Pulmonary artery endothelial cell (primary cell): ENCODE measurements at places on chromosomes 1 and 21.

DNA sequence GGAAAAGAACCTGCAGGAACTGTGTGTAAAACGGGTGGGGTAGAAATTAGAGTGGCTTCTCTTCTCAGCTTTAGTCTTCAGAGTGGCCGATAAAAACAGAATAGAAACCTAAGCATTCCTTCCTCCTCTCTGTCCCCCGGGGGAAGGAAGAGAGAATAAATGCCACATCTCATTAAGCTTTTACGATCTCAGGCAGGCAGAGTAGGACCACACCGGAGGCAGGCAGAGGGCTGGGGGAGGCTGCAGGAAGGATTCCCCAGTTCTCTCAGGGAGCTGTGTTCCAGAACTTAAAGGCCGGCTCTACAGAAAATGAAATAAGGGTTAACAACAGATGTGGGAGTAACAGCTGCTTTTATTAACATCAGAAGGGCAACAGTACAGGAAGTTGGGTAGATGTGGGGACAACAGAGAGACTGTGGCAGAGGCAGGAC is 24.5 kb upstream of the MEF2D start:
- no peak for DNase-seq

DNA sequence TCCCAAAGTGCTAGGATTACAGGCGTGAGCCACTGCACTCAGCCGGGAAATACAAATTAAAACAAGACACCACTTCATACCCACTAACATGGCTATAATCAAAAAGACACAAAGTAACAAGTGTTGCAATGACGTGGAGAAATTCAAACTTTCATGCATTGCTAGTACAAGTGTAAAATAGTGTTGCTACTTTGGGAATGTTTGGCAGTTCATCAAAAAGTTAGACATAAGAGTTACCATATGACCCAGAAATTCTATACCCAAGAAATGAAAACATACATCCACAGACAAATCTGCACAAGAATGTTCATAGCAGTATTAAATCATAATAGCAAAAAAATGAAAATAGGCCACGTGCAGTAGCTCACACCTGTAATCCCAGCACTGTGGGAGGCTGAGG is 16.4 kb downstream of the FOXJ3 start:
- no peak for DNase-seq

DNA sequence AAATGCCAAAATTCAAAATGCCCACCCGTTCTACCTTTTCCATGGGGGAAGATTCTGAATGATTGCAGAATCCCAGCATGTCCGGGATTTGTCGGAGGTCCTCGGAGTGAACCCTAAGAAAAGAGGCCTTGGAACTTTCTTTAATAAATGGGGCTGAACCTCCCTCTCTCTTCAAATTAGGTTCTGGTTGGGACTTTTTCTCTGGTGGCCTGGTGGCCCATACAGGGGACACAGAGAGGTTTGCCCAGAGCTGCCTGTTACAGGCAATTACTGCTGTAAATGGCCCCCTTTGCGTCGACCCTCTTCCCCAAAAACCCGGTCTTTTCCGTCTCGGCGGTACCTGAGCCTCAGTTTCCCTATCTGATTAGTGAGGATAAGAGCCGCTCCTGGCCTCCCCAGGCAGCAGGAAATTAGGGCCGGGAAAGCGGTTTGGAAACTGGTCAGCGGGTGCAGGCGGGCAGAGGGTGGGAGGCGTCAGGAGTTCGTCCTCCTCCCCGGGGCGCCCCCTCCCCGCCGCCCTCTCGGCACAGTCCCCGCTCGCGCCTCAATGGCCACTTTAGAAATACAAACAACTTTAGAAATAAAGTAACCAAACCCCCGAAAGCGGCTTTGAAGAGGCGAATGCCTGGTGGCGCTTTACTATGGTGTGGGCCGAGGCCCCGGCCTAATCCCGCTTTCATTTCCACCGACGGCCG is 15.6 kb downstream of the PAX7 start:
- no peak for DNase-seq

DNA sequence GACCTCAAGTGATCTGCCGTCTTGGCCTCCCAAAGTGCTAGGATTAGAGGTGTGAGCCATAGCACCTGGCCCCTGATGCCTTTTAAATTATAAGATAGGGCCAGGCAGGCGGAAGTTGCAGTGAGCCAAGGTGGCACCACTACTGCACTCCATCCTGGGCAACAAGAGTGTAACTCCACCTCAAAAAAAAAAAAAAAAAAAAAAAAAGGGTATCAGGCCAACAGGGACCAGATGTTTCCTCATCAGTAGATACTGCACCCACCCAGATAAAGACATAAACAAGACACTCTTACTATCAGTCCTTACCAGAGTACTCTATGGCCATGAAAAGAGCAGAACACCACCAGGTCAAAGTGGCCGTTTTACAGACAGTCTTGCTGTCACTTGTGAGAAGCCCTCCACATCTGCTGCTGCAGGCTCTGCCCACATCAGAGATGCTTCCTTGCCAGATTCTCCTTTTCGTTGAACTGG is 3.3 kb downstream of the C21orf58 start:
- peak; percentile 27 for DNase-seq
